Ascending aorta (tissue), 2 donors: ENCODE measurements at places on chromosomes 13 and 19. TPM values are rescaled to one million over a fixed set of nuclear protein-coding genes. Genes with fewer than 3 reads are reported as not detected.

The GPC5 gene
- not detected for total RNA-seq

The ATP4B gene
- total RNA-seq: not detected

GRCh38 chr13:79231887-79232286 is 174.2 kb downstream of the RBM26 start:
- H3K4me1 ChIP-seq: no peaks in the 10 kb centered on the region
- H3K4me3 ChIP-seq: no peak overlapping the region
- no peaks in the 10 kb centered on the region for H3K27me3 ChIP-seq
- no peaks in the 10 kb centered on the region for H3K36me3 ChIP-seq
- H3K27ac ChIP-seq: no peak overlapping the region
- no peak for DNase-seq

- H3K4me1 ChIP-seq: peaks cover 3% of the 10 kb centered on the region
- H3K36me3 ChIP-seq: no peaks in the 10 kb centered on the region
- H3K4me3 ChIP-seq: no peak overlapping the region
- DNase-seq: no peak
- no peak overlapping the region for H3K27ac ChIP-seq
Observed at GRCh38 chr13:37595162-37595561, 3.4 kb downstream of the POSTN start.

GRCh38 chr19:51799034-51799773 is 4.2 kb downstream of the FPR3 start:
- no peak overlapping the region for H3K4me3 ChIP-seq
- H3K27ac ChIP-seq: peak overlapping the region; percentile 53
- peaks cover 7% of the 10 kb centered on the region for H3K4me1 ChIP-seq
- H3K36me3 ChIP-seq: no peaks in the 10 kb centered on the region
- DNase-seq: peak; percentile 67

DNA sequence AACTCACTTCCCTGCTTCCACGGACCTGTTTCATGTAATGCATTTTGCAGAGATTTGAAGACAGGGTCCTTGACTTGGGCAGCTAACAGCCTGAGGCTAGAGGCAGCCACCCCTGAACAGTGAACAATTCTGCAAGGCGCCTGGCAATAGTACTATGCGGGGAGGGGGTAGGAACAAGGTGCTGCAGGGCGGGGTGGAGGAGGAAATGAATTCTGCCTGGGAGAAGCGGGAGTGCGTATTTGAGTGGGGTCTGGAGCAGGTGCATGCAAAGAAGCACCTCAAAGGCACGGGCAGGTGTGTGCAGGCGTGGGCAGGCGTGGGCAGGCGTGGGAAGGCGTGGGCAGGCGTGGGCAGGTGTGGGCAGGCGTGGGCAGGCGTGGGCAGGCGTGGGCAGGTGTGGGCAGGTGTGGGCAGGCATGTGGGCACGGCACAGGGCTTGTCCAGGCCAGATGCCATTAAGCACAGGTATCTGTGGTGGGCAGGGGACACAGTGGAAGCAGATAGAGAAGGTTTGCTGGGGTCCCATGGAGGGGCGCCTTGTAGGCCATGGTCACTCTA is 130.4 kb upstream of the GJB6 start:
- H3K36me3 ChIP-seq: no peaks in the 10 kb centered on the region
- no peak overlapping the region for H3K27ac ChIP-seq
- H3K4me3 ChIP-seq: no peak overlapping the region

GRCh38 chr19:54430306-54431254 is 15.3 kb downstream of the TTYH1 start:
- peaks cover 3% of the 10 kb centered on the region for H3K4me1 ChIP-seq
- no peak for DNase-seq
- no peaks in the 10 kb centered on the region for H3K36me3 ChIP-seq
- H3K27me3 ChIP-seq: peaks cover 7% of the 10 kb centered on the region
- H3K27ac ChIP-seq: no peak overlapping the region

DNA sequence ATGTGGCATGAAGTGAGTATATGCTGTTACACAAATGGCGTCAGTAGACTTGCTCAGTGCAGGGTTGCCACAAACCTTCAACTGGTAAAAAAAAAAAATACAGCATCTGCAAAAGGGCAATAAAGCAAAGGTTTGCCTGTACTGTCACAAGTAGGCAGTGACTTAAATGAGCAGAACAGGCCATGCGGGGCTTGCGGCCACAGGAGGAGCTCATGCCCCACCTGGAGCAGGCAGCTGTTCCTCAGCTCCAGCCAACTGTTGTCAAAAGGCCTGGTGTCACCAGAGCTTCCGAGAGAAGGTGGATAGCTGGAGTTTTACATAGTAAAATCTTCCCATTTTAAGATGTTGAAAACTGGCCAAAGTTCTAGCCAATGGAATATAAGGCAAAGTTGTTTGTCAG is 7.7 kb downstream of the ATP7B start:
- H3K27ac ChIP-seq: no peak overlapping the region
- no peaks in the 10 kb centered on the region for H3K4me1 ChIP-seq
- no peaks in the 10 kb centered on the region for H3K27me3 ChIP-seq
- H3K36me3 ChIP-seq: no peaks in the 10 kb centered on the region
- DNase-seq: no peak
